ENCODE measurements at places on chromosomes 1 and 21.
A peak's percentile ranks its signal among the peaks of the same experiment; 100 is the strongest.

DNA sequence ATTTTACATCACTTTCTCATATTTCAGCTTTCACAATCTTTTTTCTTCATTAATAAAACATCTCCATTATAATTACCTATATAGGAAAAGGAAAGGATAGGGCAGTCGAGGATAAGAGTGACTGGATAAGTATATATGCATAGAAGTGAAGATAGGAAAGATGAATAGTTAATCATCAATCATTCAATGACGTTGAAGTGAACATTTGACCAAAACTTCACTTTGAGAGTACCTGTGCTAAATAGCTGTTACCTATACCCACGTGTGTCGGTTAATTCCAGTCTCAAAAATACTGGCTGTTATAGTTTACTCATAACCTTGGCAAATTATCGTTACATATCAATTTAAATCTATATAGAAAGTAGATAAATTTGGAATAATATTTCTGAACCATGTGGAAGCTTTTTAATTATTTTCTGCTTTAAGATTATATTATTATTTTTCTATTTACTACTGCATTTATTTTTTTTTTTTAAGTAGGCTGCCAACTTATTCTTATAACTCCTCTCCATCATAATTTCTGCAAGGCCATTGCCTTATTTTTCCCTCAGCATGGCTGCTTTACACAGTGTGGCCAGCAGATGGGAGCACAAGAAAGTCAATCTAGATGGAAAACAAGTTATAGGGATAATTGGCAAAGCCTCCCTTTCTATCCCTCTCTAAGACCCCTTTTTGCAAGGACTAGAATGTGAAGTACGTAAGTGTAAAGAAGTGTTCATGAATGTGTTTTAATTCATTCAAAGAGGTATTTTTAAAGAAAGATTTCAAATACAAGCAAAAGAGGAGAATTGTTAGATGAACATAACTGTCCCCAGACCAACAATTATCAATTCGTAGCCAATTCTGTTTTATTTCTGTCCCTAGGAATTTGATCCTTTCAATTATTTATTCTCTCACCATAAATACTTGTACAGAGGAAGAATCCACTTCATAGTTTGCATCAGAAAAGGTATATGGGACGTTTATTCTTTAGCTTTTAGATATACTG lies 290.4 kb downstream of the KCNT2 start:
- DNase-seq: no peak

- DNase-seq: no peak
Measured at GRCh38 chr1:22810378-22810777, 99.7 kb downstream of the EPHB2 start.

DNA sequence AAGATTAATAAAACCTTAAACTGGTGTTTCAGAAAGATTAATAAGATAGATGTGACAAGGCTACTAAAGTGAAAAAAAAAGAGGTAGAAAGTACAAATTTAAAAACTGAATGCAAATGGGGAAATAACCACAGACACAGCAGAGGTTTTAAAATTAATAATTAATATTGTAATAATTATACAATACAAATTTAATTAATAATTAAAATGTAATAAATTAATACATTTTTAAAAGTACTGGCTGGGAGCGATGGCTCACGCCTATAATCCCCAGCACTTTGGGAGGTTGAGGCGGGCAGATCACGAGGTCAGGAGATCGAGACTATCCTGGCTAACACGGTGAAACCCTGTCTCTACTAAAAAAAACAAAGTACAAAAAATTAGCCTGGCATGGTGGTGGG lies 26.8 kb downstream of the CD2 start:
- DNase-seq: no peak

DNA sequence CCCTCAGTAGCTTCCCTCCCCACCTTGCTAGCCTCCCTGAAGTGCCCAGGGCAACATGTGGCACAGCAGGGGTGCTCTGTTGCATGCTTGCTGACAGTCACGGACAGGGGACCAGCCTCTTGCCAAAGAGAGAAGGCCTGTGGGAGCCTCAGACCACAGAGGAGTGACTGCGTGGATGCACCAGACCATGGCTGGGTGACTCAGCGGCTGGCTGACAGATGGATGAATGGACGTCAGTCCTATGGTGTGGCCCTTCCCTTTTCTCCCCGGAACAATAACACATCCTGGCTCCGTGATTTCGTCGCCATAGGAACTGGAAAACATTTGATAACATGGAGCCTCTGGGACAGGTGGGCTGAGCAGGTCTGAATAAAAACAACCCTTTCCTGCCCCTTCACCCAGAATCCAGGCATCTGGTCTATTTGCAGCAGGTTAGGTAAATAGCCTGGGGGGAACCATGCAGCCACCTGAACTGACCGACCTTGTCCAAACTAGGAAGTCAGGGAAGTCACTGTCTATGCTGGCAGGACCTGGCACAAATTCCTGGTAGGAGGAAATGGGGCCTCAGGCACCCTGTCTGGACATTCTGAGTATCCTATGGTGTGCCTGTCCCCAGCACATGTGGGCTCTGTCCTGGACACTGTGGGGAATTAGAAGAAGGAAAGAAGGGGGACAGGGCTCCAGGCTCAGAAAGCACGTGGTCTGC lies 53.3 kb downstream of the NENF start:
- no peak for DNase-seq

GRCh38 chr1:31498376-31499040 lies 77.8 kb upstream of the TINAGL1 start:
- no peak for DNase-seq

DNA sequence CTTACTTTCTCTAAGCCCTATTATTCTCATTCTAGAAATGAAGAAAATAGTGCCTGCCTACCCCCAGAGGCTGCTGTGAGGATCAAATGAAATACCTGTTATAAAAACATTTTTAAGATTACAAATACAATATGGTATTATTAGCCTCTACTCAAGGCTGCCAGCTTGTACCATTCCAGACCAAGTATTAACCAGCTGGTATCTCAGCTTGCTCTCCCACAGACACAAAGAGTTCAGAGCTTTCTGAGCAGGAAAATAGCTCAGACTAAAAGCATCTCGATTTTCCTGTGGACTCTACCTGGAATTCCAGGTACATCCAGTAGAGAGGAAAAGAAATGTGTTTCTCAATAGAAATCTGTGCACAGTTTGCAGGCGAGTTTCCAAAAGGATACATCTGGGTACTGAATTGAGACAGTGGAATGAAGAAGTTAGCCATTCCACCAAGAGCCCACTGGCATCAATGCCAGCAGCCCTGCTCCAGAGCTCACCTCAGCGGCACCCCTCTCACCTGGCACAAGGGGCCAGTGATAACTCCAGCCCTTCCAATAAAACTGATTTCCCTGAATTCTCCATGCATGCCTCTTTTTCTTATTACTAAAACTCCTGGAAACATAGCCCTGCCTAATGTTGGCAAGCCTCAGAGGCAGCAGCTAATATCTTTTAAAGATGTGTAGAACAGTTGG lies 31.0 kb downstream of the TGFBR3 start:
- no peak for DNase-seq

- no peak for DNase-seq
Measured at GRCh38 chr1:228452194-228453021, 34.8 kb upstream of the RNF187 start.

- no peak for DNase-seq
Measured at GRCh38 chr1:181809991-181810545, 251.4 kb downstream of the ZNF648 start.

- DNase-seq: no peak
Measured at GRCh38 chr1:56098946-56099345, 480.4 kb downstream of the PLPP3 start.

GRCh38 chr1:226946285-226946684 lies 6.2 kb downstream of the COQ8A start:
- no peak for DNase-seq

DNA sequence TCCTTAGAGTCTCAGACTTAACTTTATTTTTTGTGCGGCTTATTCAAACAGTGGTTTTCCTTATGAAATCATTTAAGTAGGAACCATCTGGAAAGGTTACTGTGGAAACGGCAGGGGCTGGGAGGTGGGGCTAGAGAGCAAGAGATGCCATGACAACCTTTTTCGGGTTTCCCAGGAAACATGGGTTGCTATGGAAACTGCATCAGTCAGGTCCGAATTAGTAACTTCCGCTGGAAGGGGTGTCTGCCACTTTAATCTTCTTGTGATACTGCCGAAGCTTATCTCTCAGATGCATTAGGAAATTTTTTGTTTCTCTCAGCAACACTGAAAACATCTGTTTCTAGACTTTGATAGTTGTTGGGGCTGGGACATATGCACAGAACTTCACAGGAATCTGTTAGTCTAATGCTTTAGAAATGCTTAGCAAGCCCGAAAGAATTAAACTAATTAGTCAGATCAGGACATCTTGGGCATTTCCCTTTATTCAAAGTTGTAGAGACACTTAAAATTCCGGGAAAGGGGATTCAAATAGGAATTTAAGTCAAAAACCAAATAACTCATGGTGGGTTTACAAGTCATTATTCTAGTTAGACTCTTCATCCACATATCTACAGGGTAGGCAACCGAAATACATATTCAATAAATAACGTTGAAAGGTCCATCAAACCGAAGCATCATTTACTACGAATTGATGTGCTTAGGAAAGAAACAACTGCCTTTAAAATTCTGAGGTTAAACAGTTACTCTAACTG lies 2.6 kb downstream of the KCNA3 start:
- peak; percentile 44 for DNase-seq

- DNase-seq: no peak
Measured at GRCh38 chr1:97412166-97412565, 508.7 kb downstream of the DPYD start.

GRCh38 chr1:165235777-165236291 lies 120.7 kb downstream of the LMX1A start:
- no peak for DNase-seq

- no peak for DNase-seq
Measured at GRCh38 chr1:24986372-24986965, 56.4 kb upstream of the RUNX3 start.

GRCh38 chr1:211653959-211654496 lies 21.4 kb downstream of the NEK2 start:
- no peak for DNase-seq

- DNase-seq: no peak
Measured at GRCh38 chr1:110690709-110691365, 16.1 kb upstream of the KCNA3 start.

- peak; percentile 42 for DNase-seq
Measured at GRCh38 chr1:160193091-160193819, 2.9 kb downstream of the CASQ1 start.

DNA sequence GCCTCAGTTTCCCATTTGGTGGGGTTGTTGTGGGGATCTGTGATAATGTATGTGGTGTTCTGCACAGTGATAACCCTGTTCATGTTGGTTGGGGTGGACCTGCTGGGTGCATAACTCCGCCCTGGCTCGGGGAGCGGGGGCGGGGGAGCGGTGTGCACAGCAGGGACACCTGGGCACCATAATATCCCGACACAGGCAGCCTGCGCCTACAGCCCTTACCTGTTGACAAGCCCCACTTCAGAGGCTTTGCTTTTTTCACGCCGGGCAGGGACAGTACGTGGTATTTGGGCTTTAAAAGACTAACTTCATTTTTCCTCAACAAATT lies 48.0 kb upstream of the ACOT11 start:
- no peak for DNase-seq

- DNase-seq: peak; percentile 4
Measured at GRCh38 chr1:175514387-175514953, 228.9 kb downstream of the TNR start.

DNA sequence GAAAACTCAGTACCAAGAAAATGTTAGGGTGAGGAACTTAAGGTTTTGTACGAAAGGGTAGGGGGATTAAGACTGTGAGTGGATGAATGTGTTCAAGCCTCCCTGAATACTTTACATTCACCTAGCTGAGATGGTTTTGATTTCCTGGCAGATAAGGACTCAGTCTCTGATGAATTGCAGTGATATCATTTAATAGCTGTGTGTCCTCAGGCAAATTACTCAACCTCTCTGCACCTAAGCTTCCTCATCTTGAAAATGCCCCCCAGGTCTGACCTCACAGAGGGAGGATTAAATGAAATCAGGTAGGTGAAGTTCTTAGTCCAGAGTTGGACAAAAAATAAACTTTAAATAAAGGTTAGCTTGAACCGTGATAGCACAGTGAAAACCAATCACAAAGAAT lies 48.4 kb downstream of the CAMK2N1 start:
- DNase-seq: no peak

GRCh38 chr1:159939678-159940002 lies 5.8 kb downstream of the IGSF9 start:
- DNase-seq: no peak

DNA sequence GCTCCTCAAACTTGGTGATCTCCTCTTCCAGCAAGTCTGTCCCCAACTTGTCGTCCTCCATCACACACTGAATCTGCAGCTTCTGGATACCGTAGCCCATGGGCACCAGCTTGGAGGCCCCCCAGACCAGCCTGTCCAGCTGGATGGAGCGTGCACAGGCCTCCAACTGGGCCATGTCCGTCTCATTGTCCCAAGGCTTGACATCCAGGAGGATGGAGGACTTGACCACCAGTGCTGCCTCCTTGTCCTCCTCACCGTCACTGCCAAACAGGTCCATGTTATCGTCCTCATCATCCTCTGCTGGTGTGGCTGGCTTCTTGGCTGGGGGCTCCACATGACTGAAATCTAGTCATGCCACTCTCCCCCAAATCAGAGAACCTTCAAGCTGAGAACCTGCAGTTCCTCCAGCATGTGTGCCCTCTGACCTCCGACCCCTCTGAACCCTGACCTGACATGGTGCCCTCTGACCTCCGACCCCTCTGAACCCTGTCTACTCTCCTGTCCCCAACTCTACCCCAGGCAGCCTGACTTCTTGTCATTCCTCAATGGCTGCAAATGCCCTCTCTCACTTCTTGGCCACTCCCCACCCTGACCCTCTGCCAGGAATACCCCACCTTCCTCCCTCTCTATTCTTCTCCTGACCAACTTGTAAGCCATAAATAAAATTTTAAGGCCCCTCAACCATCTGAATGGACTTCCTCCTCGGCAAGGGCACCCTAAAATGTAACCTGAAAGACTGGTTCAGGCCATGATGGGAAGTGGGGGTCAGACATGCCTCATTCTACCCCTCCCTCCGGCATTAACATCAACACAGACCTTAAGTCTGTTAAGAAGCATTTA lies 275.7 kb upstream of the C1orf174 start:
- DNase-seq: no peak

- DNase-seq: no peak
Measured at GRCh38 chr1:94614996-94615395, 73.4 kb upstream of the F3 start.

DNA sequence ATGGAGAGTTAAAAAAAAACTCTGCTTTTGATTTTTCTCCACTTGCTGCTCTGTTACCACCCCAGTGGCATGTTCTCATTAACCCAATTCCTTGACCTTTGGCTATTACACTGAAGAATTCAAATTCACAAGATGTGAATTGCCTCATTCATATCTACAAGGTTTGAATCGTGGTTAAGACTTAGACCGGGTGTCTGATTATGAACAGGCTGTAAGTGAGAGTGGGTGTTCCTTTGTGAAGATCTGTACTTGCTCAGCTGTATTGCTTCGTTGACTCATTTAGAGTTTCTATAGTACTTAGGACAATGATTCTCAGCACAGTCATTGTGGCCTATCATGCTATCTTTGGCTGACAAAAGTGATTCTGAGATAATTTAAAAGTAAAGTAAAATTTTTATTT lies 36.4 kb downstream of the DNM3 start:
- DNase-seq: no peak

GRCh38 chr1:65904681-65905083 lies 112.0 kb downstream of the PDE4B start:
- no peak for DNase-seq

Measured in stimulated activated CD8-positive, alpha-beta memory T cell treated with anti-CD3 and anti-CD28 coated beads, Interleukin-4, amount 100 ng/mL, for 4 hours (primary cell).